ENCODE measurements at places on chromosomes 3 and 15.

DNA sequence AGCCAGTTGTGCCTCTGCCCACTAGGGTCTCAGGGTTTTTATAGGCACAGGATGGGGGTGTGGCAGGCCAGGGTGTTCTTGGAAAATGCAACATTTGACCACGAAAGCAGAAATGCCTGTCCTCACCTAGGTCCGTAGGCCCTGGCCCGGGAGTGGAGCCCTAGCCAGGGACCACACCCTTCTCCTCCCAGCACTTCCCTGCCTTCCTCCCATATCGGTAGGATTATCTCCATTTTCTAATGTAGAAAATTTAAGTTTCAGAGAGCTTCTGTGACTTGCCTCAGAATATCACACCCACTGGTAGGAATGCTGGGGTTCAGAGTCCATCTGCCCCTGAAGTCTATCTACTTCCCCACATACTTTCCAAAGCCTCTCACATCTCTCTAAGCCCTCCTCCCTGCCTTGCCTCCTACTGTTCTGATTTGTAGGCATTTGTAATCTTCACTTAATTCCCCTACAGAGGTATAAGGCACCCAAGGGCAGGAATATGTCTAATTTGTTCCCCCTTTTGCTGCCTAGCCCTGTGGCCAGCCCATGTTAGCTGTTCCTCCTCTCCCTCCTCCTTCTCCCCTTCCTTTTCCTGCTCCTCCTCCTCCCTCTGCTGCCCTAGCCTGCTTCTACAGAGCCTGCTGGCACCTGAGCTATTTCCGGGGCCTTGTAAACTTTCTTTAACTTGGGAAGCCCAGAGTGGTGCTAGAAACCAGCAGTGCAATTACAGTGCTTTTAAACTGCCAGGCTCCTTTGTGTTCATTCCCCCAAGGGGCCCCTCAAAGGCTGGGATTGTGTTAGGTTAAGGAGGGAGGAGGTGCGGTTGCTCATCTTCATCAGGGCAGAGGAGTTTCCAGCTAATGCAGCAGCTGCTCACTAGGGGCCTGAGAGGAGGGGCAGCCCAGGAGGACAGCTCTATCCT, 71.1 kb downstream of the MRPL46 start:
- no peak for DNase-seq

DNA sequence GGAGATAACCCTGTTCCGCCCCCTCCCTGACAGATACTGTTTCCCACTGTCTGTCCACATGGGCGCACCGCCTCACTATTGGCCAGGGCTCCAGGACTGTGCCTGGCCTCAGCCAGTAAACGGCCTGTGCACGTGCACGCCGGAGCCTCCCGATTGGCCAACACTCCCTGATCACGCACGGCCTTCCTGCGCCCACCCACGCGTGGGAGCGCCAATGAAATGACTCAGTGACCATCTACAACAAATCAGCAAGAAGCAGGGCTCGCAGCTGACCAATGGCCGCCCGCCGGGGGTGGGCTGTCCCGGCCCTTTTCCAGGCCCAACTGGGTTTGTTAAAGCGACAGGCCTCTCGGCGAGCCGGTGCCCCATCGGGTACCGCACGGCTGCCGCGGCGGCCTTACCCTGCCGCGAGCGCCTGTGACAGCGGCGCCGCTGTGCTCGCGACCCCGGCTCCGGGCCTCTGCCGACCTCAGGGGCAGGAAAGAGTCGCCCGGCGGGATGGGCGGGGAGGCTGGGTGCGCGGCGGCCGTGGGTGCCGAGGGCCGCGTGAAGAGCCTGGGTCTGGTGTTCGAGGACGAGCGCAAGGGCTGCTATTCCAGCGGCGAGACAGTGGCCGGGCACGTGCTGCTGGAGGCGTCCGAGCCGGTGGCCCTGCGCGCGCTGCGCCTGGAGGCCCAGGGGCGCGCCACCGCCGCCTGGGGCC, at the start of gene ARRDC4:
TSS of gene ARRDC4 (plus strand) at position 340 of the 703 bp plus-strand sequence. CDS start at position 499, 159 bp downstream.
- DNase-seq = peak; percentile 100

DNA sequence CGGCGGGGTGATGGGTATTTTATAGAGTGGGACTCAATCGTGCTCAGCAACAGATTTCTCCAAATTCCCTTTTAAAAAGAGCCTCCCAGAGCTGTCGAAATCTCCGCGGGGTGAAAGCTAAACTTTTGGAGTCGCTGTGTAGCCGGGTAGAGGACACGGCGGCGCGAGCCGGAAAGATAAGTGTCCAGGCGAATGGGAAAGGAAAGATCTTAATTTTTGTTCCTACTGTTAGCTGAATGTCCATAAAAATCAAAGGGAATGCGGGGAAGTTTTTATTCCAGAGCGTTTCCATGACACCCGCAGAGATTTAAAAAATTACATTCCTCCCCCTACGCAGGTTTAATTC, 9.1 kb downstream of the EOMES start:
- no peak for DNase-seq

GRCh38 chr3:51391075-51391565, at the start of gene RBM15B:
RBM15B (plus strand) TSS chr3:51391285; CDS start chr3:51391400, 115 bp downstream.
- peak; percentile 97 for DNase-seq
